ENCODE measurements at places on chromosomes 5 and 9. TPM values are rescaled to one million over a fixed set of nuclear protein-coding genes. Genes with fewer than 3 reads are reported as not detected.

The CCL27 gene
- polyA plus RNA-seq = 0.95 TPM

GRCh38 chr5:72454996-72455395 is 52.2 kb downstream of the ZNF366 start:
- DNase-seq = no peak

DNA sequence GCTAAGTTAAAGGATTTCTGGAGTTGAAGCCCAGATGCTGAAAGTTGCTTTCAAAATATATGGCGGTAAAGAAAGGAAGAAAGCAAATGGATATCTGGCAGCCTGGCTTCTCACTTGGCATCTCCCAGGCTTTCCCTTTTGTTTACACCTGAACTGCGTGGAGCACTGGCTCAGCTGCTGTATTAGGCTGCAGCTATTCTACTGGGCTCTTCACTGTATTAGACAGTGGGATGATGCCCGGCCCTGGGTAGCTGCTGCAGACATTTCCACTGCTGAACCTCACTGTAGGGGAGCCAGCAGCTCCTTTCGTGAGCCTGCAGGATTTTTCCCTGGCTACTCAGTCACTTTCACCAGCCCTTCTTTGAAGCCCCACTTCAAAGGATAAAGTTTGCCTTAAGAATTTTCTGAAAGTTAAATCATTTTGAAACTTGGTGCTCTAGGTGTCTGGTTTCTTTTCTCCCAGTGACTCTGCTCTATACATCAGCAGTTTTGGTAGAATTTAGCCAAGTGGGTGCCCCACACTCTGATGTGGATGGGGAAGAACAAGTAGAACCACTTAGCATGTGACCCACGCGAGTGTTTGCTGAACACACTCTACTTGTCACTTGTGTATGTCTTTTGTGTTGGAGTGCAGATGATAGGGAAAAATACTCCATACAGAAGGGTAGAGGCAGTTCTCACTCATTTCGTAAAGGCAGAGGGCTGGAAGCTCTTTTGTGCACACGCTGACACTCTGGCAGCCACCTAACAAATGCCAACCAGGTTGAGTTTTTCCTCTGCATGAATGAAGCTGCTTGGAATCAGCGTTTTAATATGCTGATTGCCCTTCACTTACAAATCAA is 49.9 kb downstream of the C9orf152 start:
- no peak for DNase-seq

The PCDHB5 gene
- polyA plus RNA-seq = 9.1 TPM

- no peak for DNase-seq
Observed at GRCh38 chr9:136231478-136232297, 13.9 kb downstream of the QSOX2 start.

- no peak for DNase-seq
Observed at GRCh38 chr5:178509491-178510057, 80.6 kb downstream of the COL23A1 start.

The DEPDC1B gene
- 29.5 TPM for polyA plus RNA-seq

The CAVIN4 gene
- 5.8 TPM for polyA plus RNA-seq

GRCh38 chr5:16737620-16738364 is 121.0 kb upstream of the RETREG1 start:
- DNase-seq = no peak

GRCh38 chr9:28342815-28343338 is 769.6 kb upstream of the C9orf72 start:
- DNase-seq = no peak

GRCh38 chr9:137150617-137151457 is 11.9 kb downstream of the GRIN1 start:
- DNase-seq = no peak

The CCL28 gene
- polyA plus RNA-seq = 3.2 TPM

DNA sequence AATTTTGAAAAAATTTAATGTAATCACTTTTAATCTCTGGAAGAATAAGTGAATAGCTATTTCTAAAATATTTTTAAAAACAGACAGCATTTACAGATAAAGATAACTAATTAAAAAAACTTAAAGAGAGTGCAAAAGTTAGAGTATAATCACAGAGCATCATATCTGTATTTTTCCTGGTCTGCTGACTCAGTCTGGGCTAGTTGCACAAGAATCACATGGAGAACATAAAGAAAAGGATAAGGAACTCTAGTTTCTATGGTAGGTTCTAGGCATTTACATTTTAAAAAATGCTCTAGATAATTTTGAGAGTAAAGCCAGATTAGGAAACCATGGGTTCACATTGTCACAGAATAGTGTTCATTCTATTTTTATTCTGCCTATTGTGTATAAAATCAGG is 347.4 kb downstream of the PSAT1 start:
- no peak for DNase-seq

The RNF224 gene
- 13.8 TPM for polyA plus RNA-seq

GRCh38 chr9:70923961-70924360 is 197.5 kb downstream of the TRPM3 start:
- no peak for DNase-seq

DNA sequence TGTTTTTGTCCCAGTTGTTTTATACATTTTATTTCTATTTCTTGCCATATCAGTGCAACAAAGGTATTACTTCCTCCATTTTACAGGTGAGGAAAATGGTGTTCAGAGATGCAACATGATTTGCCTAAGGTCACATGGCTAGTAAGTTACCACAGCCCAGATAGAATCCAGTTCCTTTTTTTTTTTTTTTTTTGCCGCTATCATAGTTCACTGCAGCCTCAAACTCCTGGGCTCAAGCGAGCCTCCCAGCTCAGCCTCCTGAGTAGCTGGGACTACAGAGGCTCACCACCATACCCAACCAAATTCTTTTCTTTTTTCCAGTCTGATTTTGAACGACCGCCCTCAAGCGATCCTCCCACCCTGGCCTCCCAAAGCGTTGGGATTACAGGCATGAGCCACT is 480 bp upstream of the CCDC69 start:
- no peak for DNase-seq

GRCh38 chr9:5629312-5630080 is 589 bp downstream of the RIC1 start:
- DNase-seq = peak; percentile 41

DNA sequence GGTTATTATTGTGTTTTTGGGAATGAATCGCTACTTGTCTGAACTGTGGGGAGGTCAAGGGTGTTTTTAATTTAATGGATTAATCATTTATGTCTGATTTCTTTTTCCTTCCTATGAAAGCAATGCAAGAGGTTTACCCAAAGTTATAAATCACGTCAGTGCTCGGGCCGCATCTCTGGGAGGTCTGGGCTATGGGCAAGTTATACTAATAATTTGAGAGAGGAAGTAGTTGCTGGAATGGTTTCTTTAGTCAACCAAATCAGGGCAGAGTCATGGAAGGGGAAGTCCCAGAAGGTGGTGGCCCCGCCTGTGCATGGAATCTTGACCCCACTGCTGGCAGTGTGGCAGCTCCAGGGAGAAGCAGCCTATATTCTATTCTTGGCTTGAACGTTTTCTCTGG is 180.2 kb downstream of the HSPA4 start:
- DNase-seq = no peak

The AFAP1L1 gene
- 21.0 TPM for polyA plus RNA-seq

GRCh38 chr5:10726913-10727517 is 34.0 kb downstream of the DAP start:
- no peak for DNase-seq

- peak; percentile 48 for DNase-seq
Observed at GRCh38 chr5:169331292-169331852, 30.4 kb upstream of the SLIT3 start.

GRCh38 chr9:106451223-106451622 is 411.7 kb upstream of the ZNF462 start:
- DNase-seq = no peak

GRCh38 chr9:135240222-135240621 is 152.8 kb downstream of the OLFM1 start:
- no peak for DNase-seq

The RNF183 gene
- polyA plus RNA-seq = 6.0 TPM

GRCh38 chr5:45507178-45507577 is 189.0 kb downstream of the HCN1 start:
- DNase-seq = no peak

The TERT gene
- polyA plus RNA-seq = 1.0 TPM

The NPR3 gene
- polyA plus RNA-seq = 20.2 TPM

The ORM2 gene
- not detected for polyA plus RNA-seq

DNA sequence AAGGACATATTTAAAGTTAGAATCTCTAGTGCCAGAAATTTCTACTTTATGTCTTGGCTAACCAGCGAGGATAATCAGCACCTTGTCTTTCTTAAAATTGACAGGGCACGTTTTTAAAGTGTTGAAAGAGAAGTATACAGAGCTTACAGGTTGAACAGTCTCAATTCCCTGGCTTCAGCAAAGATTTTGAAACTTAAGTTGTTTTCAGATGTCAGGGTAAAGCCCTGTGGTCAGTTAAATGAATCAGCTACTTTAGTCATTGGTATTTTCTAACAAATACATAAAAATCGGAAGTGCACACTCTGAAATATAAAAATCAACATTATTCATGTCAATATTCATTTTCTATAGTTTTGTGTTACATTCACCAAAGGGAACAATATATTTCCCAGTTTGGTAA is 29.1 kb downstream of the SNCAIP start:
- no peak for DNase-seq

DNA sequence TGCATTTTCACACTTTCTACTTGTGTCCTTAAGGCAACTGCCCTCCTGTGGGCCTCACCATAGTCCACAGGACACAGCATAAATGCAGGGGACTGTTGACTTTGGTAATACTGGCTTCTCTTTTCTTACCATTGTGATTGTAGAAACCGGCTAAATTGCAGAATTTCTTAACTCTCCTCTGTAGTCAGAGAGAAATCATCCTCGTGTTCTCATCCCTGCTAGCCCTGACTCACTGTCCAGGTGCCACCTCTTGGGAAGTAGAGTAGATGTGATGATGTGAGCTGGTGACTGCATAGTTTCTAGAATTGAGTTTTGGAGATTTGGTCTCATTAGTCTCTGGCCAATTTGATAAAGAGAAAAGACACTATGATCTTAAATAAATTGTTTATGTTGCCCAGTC is 5.5 kb downstream of the PHF24 start:
- DNase-seq = no peak

The PLPPR1 gene
- polyA plus RNA-seq = 19.3 TPM

- DNase-seq = no peak
Observed at GRCh38 chr5:3376611-3377010, 219.0 kb upstream of the IRX1 start.

DNA sequence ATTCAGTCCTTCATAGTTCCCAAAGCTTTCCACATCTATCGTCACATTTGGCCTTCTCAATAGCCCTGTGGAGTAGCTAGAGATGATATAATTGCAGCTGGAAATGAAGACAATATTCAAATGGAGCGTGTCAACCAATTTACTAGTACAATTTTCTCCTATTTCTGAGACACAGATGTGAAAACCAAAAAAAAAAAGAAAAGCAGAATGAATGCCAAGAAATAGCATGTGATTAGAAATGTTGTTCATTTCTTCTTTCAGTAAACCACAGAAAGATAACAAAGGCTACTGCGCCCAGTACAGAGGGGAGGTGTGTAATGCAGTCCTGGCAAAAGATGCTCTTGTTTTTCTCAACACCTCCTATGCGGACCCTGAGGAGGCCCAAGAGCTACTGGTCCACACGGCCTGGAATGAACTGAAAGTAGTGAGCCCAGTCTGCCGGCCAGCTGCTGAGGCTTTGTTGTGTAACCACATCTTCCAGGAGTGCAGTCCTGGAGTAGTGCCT is 99.0 kb downstream of the MUSK start:
- DNase-seq = no peak

- DNase-seq = no peak
Observed at GRCh38 chr5:9562141-9562540, 16.3 kb upstream of the SEMA5A start.

- DNase-seq = no peak
Observed at GRCh38 chr5:71836084-71836483, 117.0 kb downstream of the CARTPT start.

DNA sequence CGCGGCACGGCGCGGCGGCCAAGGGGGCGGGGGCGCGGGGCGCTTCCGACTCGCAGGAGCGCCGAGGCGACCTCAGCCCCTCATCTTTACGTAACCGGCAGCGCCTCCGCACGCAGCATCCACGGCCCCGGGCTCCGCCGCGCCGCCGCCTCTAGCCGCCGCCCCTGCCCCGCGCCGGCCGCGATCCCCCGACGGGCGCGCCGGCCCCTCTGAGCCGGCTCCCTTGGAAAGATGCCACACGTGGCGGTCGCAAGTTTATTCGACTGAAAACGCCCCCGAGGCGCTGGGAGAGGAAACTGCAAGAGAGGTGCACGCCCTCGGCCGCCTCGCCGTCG is 1.0 kb downstream of the KLF9 start:
- no peak for DNase-seq

The IFNB1 gene
- not detected for polyA plus RNA-seq

The CTNNA1 gene
- 369 TPM for polyA plus RNA-seq

All from renal pelvis (tissue), 12 donors.